ENCODE measurements at places on chromosomes 2 and 18.

GRCh38 chr2:215356948-215357461, 45.1 kb downstream of the ATIC start:
- peaks cover 24% of the 10 kb centered on the region for H3K36me3 ChIP-seq
- no peak overlapping the region for H3K27ac ChIP-seq
- peaks cover 12% of the 10 kb centered on the region for H3K4me1 ChIP-seq
- no peak overlapping the region for H3K4me3 ChIP-seq
- DNase-seq, result no peak

DNA sequence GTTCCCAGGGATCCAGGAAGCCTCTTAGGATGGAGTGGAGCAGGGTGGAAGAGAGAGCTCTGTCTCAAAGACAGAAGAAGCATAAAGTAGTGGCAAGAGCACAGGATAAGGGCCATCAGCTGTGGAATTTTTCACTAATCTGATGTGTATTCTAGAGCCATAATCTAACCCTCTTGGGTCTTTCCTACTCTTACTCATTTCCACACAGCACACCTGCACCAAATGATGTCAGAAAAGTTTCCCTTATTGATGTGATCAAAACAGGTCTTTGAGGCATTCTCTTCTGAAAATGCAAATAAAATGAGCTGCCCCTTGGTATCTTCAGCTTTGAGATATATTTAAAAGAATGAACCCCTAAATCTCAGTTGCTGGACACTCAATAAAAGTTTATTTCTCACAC, 415.1 kb upstream of the CHST9 start:
- no peak overlapping the region for H3K27ac ChIP-seq
- no peaks in the 10 kb centered on the region for H3K36me3 ChIP-seq
- no peaks in the 10 kb centered on the region for H3K27me3 ChIP-seq
- DNase-seq, result no peak

DNA sequence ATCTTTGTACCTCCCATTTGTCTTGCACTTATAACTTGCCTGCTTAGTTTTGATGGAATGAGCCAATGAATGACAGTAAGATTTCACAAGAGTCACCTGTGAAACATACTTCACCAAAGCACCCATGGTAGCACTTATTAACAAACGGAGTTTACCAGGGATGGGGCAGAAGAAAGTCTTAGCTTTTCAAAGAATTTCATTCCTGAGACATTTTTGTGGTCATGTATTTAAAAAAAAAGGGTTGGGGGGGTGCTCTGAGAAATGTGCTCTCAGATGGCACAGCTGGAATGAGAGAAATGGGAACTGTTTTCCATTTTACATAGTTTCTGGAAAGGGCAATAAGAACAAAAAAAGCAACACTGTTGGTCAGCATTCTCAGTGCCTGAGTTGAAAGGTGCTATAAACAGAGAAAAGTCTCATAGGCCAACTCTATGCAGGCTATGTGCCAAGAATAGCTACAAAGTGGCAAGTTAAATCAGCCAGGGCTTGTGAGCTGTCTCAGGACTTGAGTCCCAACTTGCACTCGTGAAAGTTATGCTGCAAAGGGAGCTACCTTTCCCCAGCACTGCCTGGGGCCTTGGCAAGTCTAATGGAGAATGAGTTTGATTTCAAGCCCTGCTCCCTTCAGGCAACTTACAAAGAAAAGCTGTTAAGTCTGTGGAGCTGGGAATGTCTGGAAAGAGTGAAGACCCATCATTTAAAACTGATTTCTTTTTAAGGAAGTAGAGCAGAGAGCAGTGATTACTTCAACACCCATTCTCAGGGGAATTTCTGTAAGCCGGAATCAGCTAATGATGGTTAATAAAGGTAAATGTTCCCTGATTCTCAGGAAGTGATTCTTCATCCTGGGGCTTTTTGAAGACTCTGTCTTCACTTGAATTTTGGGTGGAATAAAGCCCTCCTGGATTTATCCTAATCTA, 170.6 kb downstream of the SLC8A1 start:
- H3K36me3 ChIP-seq, result no peaks in the 10 kb centered on the region
- no peaks in the 10 kb centered on the region for H3K27me3 ChIP-seq
- H3K4me1 ChIP-seq, result peaks cover 34% of the 10 kb centered on the region
- DNase-seq, result no peak

- no peaks in the 10 kb centered on the region for H3K36me3 ChIP-seq
- H3K4me3 ChIP-seq, result no peak overlapping the region
- DNase-seq, result no peak
- no peak overlapping the region for H3K27ac ChIP-seq
Measured at GRCh38 chr2:16114836-16115235, 174.5 kb downstream of the MYCN start.

DNA sequence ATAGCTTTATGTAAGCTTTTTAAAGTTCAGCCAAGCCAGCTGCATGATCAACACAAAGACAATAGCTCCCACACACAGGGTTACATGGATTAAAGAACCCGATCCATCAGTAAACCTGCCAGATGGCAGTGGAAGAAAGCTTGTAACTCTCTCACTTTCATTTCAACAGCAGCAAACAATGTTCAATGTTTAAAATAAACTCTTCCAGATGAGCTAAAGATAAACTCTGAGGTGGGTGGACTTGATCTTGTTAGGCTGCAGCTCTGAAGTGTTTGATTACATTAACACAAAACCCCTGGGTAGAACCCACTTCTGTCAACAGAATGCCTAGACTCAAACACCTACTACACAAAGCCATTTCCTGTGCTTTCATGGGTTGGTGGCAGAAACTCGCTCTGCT, 13.9 kb downstream of the RDH14 start:
- no peak overlapping the region for H3K4me3 ChIP-seq
- H3K27me3 ChIP-seq, result no peaks in the 10 kb centered on the region
- H3K36me3 ChIP-seq, result no peaks in the 10 kb centered on the region
- no peak for DNase-seq

DNA sequence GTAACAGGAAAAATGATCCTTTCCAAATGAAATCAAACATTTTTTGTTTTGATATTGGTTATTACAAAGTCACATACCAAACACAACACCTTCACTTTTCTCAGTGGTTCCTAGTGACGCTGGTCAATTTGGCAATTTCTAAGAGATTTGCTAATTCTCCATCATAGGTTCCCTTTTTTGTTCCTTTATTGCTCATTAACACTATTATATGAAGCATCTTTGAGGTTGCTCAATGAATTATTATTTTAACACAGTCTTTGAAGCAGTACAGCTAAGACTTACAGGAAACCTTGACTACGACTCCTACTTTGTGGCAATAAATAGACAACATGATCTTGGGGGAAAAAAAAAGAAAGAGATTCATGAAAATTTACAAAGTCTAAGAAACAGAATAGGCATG, 152.2 kb upstream of the VRK2 start:
- no peak overlapping the region for H3K27ac ChIP-seq
- H3K4me3 ChIP-seq, result no peak overlapping the region
- no peaks in the 10 kb centered on the region for H3K4me1 ChIP-seq
- DNase-seq, result no peak
- H3K27me3 ChIP-seq, result no peaks in the 10 kb centered on the region

DNA sequence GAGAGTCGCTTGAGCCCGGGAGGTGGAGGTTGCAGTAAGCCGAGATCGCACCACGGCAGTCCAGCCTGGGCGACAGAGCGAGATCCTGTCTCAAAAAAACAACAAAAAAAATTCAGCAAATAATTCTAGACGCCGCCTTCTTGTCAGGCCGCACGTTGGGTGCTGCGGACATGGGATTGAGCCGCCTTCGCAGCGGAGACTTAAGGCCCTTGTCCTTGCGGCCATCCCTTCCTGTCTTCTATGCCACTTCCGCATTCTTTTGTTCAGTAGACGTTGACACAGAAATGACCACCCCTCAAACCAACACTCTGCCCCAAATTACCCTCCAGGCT, 15.8 kb downstream of the PTPN18 start:
- no peak for DNase-seq
- H3K4me3 ChIP-seq, result peak overlapping the region; percentile 86
- H3K27ac ChIP-seq, result peak overlapping the region; percentile 87
- H3K4me1 ChIP-seq, result peaks cover 25% of the 10 kb centered on the region

DNA sequence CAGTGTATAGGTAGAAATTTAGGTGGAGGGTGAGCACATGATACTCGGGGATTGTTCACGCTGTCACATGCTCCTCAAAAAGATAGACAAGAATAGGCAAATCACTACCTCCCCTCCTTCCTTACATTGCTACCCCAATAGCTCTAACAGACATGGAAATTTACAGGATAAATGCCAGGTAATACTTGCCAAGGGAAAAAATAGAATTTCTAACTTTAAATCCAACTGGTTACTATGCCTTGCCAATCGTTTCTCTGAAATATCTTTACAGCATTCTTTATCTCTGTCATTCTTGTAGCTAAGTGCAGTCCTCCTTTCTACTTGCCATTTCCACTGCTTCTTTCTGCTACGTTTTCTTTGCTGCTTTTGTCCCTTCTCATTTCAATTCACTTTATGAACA, 339.8 kb upstream of the ZEB2 start:
- H3K4me3 ChIP-seq, result no peak overlapping the region
- DNase-seq, result no peak
- no peaks in the 10 kb centered on the region for H3K27me3 ChIP-seq
- no peaks in the 10 kb centered on the region for H3K4me1 ChIP-seq
- no peaks in the 10 kb centered on the region for H3K36me3 ChIP-seq
- H3K27ac ChIP-seq, result no peak overlapping the region

DNA sequence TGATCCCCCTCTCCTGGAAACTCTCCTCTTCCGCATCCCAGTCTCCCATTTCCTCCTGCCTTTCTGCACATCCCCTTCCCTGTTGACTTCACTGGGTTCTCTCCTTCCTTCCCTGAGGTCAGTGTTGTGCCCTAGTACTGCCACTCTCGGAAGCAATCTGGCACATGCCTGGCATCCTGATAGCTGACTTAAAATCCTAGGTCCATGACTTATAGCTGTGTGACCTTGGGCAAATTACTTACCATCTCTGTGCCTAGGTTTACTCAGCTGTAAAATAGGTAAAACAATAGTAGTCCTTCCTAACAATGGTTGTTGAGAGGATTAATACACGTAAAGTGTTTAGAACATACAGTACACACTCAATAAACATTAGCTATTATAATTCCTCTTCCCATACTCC, 9.3 kb downstream of the EVA1A start:
- no peaks in the 10 kb centered on the region for H3K27me3 ChIP-seq
- no peak for DNase-seq
- H3K4me1 ChIP-seq, result no peaks in the 10 kb centered on the region
- H3K27ac ChIP-seq, result no peak overlapping the region

DNA sequence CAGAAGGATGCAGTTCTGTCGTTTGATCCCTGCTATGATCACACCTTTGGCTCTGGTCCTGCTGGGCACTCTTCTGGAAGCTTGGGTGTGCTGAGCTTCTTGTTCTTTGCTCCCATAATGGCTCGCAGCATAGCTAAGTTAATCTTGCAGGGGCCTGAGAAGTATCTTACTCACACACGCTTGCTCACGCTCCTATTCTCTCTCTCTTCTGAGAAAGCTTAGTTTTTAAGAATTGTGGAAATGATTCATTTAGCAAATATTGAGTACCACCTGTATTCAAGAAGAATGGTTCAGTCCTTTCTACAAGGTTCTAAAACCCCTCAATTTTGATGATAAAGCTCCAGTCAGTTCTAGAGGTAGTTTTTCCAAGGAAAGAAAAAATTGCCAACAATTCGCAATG, 40.6 kb downstream of the XRCC5 start:
- no peaks in the 10 kb centered on the region for H3K27me3 ChIP-seq
- H3K4me1 ChIP-seq, result no peaks in the 10 kb centered on the region

DNA sequence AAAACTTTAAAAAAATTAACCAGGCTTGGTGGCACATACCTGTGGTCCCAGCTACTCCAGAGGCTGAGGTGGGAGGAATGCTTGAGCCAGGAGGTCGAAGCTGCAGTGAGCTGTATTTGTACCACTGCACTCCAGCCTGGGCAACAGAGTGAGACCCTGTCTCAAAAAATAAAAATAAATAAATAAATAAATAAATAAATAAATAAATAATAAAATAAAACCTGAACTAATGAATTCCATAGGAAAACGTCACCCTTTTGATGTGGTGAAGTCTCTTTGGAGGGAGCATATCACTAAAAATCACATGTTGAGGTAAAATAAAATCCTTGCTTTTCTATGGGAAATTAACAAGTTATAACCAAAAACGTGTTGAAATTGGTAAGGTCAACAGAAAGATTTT, 29.6 kb upstream of the ITGAV start:
- no peak for DNase-seq
- no peak overlapping the region for H3K4me3 ChIP-seq
- no peaks in the 10 kb centered on the region for H3K36me3 ChIP-seq

DNA sequence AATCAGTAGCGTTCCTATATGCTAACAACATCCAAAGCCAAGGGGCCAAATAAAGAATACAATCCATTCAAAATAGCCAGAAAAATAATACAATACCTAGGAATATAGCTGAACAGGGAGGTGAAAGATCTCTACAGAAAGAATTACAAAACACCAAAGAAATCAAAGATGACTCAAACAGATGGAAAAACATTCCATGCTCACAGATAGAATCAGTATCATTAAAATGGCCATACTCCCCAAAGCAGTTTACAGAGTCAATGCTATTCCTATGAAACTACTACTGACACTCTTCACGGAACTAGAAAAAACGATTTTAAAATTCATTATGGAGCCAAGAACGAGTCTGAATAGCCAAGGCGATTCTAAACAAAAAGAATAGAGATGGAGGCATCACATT, 57.4 kb downstream of the CCBE1 start:
- no peak for DNase-seq
- H3K36me3 ChIP-seq, result no peaks in the 10 kb centered on the region

DNA sequence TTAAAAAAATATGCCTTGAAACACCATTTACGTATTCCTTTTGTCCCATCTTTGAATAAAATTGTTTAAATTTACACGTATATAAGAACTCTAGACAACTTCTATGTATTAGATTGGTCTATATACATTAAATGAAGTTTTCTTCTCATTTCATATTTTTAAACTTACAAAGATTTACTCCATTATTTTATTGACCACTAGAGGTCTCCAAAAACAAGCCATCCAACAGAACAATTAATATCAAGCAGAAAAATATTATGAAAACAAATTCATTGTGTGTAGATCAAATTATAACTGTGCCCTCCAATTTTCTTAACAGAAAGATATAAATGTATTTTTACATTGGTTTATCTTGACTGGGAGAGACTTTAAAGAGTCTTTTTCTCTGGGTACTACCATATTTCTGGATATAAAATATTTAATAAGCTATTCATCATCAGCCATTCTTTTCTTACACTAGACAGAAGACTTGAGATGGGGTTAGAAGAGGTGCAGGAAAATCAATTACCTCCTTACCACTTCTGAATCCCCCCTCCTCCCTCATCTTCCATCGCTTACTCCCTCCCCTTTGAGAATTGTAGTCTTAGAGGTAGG, 66.5 kb downstream of the DPP4 start:
- H3K27me3 ChIP-seq, result no peaks in the 10 kb centered on the region
- H3K4me3 ChIP-seq, result no peak overlapping the region
- H3K27ac ChIP-seq, result no peak overlapping the region
- no peaks in the 10 kb centered on the region for H3K36me3 ChIP-seq

GRCh38 chr2:16137080-16137755, 196.9 kb downstream of the MYCN start:
- no peaks in the 10 kb centered on the region for H3K4me1 ChIP-seq
- H3K36me3 ChIP-seq, result no peaks in the 10 kb centered on the region
- no peak overlapping the region for H3K4me3 ChIP-seq
- no peak for DNase-seq
- no peak overlapping the region for H3K27ac ChIP-seq
- H3K27me3 ChIP-seq, result no peaks in the 10 kb centered on the region

All from thoracic aorta (tissue), 2 donors.